SK-N-DZ (cell line): ENCODE measurements at places on chromosomes 5 and 9.

DNA sequence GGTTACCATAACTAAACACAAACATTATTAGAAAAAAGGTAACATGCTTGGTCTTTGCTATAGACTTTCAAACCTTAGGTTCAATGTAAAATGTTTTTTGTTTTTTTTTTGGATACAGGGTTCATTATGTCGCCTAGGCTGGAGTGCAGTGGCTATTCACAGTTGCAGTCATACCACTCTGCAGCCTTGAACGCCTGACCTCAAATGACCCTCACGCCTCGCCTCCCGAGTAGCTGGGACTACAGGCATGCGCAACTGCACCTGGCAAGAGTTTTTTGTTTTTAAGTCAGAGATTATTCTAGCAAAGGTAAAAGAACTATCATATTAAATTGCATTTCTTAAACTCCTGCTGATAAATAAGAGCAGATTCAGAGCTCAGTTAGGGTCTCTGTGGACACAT, 55.1 kb upstream of the NR5A1 start:
- no peak for DNase-seq

DNA sequence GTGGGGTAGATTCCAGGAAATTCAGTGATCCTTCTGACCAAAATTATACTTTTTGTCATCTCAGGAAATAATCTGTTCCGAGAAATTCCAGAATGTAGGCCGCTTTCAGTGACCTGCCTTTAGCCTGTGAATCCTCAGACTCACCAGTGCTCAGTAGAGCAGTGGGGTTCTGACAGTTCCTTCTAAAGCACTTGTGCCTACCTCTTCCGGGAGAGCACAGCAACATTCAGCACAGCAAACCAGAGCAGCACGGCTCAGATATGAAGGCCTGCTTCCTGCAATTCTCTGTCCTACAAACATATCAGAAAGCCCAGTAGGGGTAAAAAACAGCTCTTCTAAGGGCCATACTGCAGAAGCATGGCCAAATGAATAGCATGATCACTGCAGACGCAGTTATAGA, 15.0 kb downstream of the FANCC start:
- DNase-seq: no peak

- DNase-seq: no peak
Measured at GRCh38 chr5:32541241-32541640, 44.1 kb upstream of the SUB1 start.

DNA sequence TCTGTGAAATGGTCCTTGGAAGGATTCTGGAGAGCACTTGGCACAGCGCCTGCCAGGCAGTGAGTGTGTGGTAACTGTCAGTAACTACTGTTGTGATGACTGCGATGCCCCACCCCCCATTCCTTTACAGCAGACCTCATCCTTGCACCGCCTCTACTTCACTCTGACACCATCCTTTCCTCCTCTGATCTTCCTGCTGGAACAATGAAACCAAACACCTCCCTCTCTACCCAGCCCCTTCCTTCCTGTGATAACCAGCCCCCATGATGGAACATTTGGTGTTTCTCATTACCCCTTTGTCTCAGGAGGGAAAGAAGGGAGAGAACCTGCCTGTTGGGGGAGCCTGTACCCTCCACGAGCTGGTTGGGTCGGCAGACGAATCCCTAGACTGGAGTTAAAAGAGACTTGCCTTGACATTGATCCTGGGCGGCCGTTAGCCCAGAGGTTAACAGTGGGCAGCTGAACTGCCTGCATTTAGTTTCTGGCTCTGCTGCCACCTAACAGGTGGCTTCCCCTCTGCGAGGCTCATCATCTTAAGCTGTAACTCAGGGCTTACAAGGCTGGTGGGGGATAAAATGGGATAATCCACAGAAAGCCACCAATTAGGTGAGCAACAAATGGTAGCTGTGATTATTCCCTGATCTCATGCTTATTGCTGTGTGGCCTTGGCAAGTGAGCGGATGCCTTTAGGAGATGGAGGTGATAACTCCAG, 34.2 kb upstream of the GRPEL2 start:
- no peak for DNase-seq

- DNase-seq: no peak
Measured at GRCh38 chr5:54848581-54848980, 136.8 kb downstream of the ESM1 start.

DNA sequence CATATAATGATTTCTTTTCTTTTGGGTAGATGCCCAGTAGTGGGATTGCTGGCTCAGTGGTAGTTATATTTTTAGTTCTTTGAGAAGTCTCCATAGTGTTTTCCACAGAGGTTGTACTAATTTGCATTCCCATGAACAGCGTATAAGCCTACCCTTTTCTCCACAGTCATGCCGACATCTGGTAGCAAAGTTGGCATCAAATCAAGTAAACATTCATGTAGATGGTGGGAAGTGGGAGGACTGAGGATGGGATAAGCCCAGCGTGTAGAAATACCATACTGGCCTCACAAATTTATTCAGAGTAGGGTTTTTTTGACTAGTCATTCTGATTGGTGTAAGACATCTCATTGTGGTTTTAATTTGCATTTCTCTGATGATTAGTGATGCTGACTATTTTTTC, 115.4 kb downstream of the EGFLAM start:
- no peak for DNase-seq
